GM12878 (cell line): ENCODE measurements at places on chromosomes 4 and X. TPM values are rescaled to one million over a fixed set of nuclear protein-coding genes. Genes with fewer than 3 reads are reported as not detected.

The SLC2A9 gene
- polyA plus RNA-seq = 2.3 and 2.8 TPM in 2 replicates

The MAGEB17 gene
- polyA plus RNA-seq = not detected in 2 replicates

The PRDM5 gene
- not detected in 2 replicates for polyA plus RNA-seq

The MAGEC2 gene
- not detected in 2 replicates for polyA plus RNA-seq

The IQCM gene
- not detected in 2 replicates for polyA plus RNA-seq

The SERTM2 gene
- polyA plus RNA-seq = not detected in 2 replicates

The FAM149A gene
- 0.96 and 1.2 TPM in 2 replicates for polyA plus RNA-seq

The SYP gene
- polyA plus RNA-seq = 0.77 and 1.1 TPM in 2 replicates

The GSX2 gene
- not detected in 2 replicates for polyA plus RNA-seq

The TNIP3 gene
- polyA plus RNA-seq = 0.77 and 1.1 TPM in 2 replicates

The POF1B gene
- 0.86 and 1.0 TPM in 2 replicates for polyA plus RNA-seq

The XG gene
- polyA plus RNA-seq = 0.08 TPM in 1 of 2 replicates, not detected in the other

The DUX4 gene
- polyA plus RNA-seq = not detected in 2 replicates

The MGAT4D gene
- polyA plus RNA-seq = not detected in 2 replicates
